Lung microvascular endothelial cell (primary cell): ENCODE measurements at places on chromosomes 1 and 21. TPM values are rescaled to one million over a fixed set of nuclear protein-coding genes. Genes with fewer than 3 reads are reported as not detected.

Gene VWA5B1
- total RNA-seq: not detected in 2 replicates

Gene BSND
- not detected in 2 replicates for total RNA-seq

Gene DISP1
- 0.65 and 0.79 TPM in 2 replicates for total RNA-seq

Gene UBE2G2
- total RNA-seq: 73.9 and 92.3 TPM in 2 replicates

Gene CACHD1
- 3.1 and 4.2 TPM in 2 replicates for total RNA-seq

Gene CREG1
- 28.8 and 76.8 TPM in 2 replicates for total RNA-seq

Gene NHLH1
- total RNA-seq: not detected in 2 replicates

Gene RAB29
- 14.8 and 20.4 TPM in 2 replicates for total RNA-seq

Gene SEMA6C
- 4.8 and 12.7 TPM in 2 replicates for total RNA-seq

Gene FAM72C
- total RNA-seq: 0.20 and 0.44 TPM in 2 replicates

Gene PTPN22
- under 0.01 and 0.44 TPM in 2 replicates for total RNA-seq

Gene MEX3A
- 3.4 and 4.8 TPM in 2 replicates for total RNA-seq

Gene KPRP
- total RNA-seq: not detected in 2 replicates

Gene ALX3
- not detected in 2 replicates for total RNA-seq

GRCh38 chr1:159071970-159072582 lies 4.5 kb downstream of the AIM2 start:
- peak; percentile 77 for DNase-seq

GRCh38 chr1:69403756-69404320 lies 163.9 kb upstream of the LRRC7 start:
- no peak for DNase-seq

DNA sequence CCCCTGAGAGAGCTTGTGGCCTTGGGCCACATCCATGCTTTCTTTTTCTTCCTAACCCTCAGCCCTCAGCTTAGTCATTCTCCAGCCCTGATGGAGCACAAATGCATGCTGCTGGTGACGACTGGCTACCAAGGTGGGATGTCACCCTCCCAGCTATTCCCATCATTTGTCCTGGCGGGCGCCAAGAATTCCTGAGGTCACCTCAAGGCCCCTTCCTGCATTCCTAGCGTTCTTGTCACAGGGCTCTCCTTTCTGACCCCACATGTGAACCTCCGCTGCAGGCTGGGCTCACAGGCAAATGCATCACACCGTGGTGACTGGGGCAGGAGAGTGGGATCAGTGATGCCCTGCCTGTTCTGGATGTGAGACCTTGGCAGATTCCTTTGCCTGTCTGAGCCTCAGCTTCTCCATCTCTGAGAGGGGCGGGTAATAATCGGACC lies 53.4 kb upstream of the IFFO2 start:
- peak; percentile 14 for DNase-seq

GRCh38 chr1:18121072-18121820 lies 13.6 kb downstream of the IGSF21 start:
- DNase-seq: no peak

GRCh38 chr1:167081594-167082156 lies 8.5 kb downstream of the GPA33 start:
- no peak for DNase-seq

DNA sequence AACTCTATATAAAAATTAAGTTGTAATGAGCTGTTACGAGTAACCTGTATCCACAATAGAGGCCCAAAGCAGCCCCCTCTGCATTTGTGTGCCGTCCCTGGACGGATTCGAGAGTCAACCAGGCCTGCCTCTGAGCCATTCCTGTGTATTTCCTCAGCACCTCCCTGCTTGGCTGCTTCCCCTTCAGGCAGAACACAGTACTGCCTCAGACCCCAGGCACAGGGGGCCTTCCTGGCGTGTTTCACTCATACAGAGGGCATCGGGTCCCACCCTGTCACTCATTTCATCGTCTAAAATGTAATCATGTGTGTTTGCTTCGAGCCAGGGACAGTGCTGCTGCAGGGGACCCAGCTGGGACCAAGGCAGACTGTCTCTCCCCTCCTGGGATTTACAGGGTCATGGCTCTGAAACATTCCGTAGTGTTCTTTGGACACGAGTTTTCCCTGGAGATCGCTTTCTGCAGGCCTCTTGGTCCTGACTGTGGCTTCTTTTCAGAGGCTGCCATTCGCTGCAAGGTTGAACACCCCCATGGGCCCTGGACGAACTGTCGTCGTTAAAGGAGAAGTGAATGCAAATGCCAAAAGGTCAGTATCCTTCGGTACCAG lies 19.4 kb downstream of the LGALS8 start:
- no peak for DNase-seq

GRCh38 chr1:154386643-154387352 lies 18.3 kb upstream of the IL6R start:
- no peak for DNase-seq

GRCh38 chr1:58308206-58308605 lies 238.3 kb downstream of the OMA1 start:
- no peak for DNase-seq

DNA sequence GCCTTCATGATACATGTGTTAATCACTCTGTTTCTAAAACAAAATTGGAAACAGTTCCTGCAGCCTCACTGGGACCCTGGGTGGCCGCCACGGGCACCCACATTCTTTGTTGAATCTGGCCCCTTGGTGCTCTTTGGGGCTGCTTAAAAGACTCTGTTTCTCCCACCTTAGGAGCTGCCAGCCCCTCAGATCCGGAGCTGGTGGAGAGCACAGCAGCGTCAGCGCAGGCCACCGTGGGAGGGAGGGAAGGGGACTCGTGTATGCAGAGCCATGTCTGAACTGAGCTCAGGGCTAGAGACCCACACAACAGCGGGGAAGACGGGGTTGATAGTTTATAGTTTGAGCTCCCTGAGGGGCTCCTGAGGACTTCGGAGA lies 121.2 kb downstream of the CNIH3 start:
- no peak for DNase-seq

DNA sequence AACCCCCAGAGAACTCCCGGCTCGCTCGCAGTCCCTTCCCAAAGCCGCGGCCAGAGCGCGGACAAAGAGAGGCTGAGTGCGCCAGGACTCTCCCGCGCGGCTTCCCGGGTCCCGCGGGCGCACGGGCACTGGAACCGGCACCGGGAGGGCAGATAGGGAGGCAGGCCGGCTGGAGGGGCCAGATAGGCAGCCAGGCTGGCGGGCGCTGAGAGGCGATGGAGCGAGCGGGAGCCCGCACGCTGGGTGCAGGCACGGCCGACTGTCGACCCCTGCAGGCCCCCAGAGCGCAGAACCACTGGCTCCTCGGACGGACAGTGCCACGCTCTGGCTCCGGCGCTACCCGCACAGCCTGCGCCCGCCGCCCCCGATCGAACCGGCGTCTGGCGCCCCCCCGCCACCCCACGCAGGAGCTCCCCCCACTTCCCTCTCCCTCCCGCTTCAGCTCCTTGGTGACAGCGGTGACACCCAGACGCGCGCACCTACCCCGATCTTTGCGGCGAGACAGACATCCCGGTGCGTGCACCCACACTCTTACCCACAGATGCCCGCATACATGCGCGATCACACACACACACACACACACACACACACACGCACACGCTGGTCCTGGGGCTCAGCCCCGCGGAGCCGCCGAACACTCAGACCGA lies 534 bp downstream of the SLC6A9 start:
- peak; percentile 61 for DNase-seq

GRCh38 chr1:30757352-30758120 lies at the start of gene LAPTM5:
Gene LAPTM5 (minus strand): TSS chr1:30757774. CDS start chr1:30757745, 29 bp downstream.
- peak; percentile 39 for DNase-seq

- DNase-seq: no peak
These were observed 114.5 kb downstream of the KIAA0319L start for GRCh38 chr1:35442734-35443133.

GRCh38 chr1:58815686-58816071 lies 31.8 kb upstream of the JUN start:
- peak; percentile 43 for DNase-seq

GRCh38 chr1:116232989-116233514 lies 121.9 kb downstream of the MAB21L3 start:
- no peak for DNase-seq

GRCh38 chr1:181083842-181084605 lies 4.5 kb upstream of the IER5 start:
- peak; percentile 76 for DNase-seq

- no peak for DNase-seq
These were observed 7.7 kb upstream of the AGTRAP start for GRCh38 chr1:11728126-11728806.

DNA sequence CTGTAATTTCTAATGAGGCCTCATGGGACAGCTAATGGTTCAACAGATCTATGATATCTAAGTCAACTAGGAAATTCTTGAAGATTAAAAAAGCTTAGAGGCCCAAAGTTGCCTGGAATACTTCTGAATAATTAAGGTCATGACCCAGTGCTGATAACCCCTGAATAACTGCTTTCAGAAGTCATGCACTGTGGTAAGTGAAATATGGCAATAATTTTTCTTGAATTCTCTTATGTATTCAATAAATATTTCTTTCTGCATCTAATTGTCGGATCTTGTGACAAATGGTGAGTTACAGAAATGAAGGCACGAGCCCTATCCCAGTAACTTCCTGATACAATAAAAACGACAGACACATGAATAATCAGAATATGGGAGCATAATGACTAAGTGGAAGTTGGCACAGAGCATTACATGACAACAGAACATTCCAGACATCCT lies 219.3 kb upstream of the GREM2 start:
- peak; percentile 85 for DNase-seq

DNA sequence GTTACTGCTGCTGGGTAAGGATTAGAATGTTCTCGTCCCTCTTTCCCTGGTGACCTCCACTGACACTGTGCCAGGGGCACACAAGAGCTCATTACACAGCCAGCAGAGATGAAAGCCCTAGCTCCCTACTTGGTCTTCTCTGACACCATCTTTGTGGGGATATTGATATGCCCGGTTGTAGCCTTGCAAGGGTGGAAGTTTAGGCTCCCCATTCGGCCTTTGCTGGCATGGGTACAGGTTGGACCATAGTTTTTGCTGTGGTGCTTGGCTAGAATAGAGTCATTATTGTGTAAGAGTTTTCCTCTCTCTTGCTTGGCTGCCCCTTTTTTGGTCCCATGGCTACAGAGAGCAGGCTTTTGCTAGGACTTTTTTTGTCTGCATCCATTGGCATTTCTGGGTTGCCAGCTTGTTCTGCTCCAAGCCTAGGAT lies 12.3 kb downstream of the RAB4A start:
- no peak for DNase-seq

DNA sequence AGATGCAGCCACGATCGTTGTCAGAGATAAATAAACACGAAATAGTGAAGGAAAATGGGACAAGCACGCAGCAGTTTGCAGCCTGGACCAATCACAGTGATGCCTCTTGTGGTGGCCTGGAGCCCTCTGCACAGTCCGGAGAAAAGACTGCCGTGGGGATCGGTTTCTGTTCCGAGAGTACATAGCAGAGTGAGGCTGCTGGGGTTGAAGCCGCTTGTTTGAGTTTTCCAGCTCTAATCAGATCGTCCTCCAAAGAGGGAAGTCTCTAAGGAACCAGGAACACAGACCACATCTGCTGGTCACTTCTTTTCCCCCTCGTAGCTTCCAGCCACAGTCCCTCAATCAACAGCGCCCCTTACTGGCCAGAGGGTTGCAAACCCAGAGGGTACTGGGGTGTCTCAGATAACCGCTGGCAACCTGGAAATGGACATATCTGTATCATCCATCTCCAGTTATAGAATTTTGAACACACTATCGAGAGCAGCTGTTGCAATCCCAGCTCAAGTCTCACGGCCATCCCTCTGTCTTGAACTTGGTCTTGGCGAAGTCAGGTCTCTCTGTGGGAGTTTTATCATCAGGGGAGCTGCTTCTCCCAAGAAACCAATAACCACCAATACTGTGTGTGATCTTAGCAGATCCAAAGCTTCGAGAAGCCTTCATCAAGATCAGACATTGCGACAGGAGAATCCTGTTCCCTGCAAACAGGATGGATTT lies 57.4 kb downstream of the OLIG1 start:
- peak; percentile 70 for DNase-seq

DNA sequence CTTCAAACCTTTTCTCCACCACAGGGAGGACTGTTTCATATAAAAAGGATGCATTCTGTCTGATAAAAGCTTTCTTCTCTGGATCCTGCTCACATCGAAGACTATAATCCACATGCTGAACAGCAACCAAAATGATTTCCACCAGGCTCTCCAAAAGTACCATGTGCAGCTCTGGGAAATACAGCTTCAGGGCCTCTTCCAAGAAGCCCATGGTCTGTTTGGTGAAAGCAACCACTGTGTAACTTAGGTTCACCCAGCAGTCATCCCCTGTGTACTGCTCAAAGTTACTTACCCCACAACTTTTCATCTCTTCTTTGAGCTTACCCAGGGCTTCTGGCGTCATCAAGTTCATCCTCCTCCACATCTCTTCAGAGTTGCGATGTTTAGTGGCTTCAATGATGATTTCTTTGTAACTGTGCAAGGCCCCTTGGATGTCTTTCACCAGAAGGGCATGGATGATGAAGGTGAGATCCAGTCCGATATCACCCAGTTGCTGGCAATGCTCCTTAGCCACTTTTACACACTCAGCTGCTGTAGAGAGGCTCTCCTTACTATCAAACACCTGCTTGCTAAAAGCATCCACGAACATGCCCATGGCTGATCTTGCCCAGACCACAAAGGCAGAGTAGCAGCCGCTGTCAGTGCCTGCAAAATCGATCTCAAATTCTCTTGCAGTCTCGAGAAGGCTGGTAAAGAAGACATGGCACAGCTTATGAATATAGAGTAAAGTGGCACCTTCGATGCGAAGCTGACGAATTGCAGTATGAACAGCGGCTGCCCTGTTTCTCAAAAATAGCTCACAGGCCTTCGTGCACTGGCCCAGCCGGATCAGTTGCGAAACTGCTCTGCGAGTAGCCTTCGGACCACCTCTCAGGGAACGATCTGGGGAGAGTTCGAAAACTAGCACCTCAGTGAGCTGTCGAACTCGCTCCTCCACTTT lies 1.7 kb downstream of the EXOC8 start:
- no peak for DNase-seq

GRCh38 chr1:61539720-61540462 lies 185.1 kb downstream of the TM2D1 start:
- no peak for DNase-seq

GRCh38 chr1:24764848-24765247 lies 19.6 kb downstream of the CLIC4 start:
- no peak for DNase-seq

GRCh38 chr1:220335668-220336067 lies 63.4 kb upstream of the RAB3GAP2 start:
- no peak for DNase-seq

DNA sequence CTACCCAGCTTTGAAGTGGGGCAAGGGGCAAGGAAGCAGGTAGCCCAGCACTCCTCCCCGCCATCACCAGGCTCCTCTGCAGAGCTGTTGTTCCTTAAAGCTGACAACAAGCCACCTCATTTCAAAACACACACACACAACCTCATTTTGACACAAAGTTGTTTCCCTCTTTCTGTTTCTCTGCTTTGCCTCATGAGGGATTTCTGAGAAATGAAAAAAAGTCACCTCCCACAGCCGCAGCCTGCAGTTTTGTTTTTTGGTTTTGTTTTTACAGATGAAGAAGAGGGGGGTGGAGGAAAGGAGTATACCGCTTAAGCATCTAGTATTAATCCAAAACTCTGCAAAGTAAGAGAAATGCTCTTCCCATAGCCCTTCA lies 12.1 kb downstream of the MCL1 start:
- no peak for DNase-seq

GRCh38 chr1:73593804-73594203 lies 604.2 kb downstream of the LRRIQ3 start:
- DNase-seq: no peak

- DNase-seq: peak; percentile 58
These were observed 40.2 kb downstream of the IL12RB2 start for GRCh38 chr1:67347688-67348472.
